T-helper 2 cell treated with Interferon-gamma antibody and Interleukin-4, amounts not matched to agents 100 ng/mL and 5 ng/mL, for 36 hours (primary cell): ENCODE measurements at places on chromosomes 12 and 14. TPM values are rescaled to one million over a fixed set of nuclear protein-coding genes. Genes with fewer than 3 reads are reported as not detected.

TAS2R19 gene
- total RNA-seq: 3.1 and 3.5 TPM in 2 replicates

ANG gene
- total RNA-seq: 0.77 and 0.98 TPM in 2 replicates

LTBP2 gene
- 0.09 and 0.16 TPM in 2 replicates for total RNA-seq

KRT77 gene
- total RNA-seq: not detected in 2 replicates

SLC25A47 gene
- not detected in 2 replicates for total RNA-seq

DPY19L2 gene
- 0.52 and 0.61 TPM in 2 replicates for total RNA-seq

KRT86 gene
- total RNA-seq: 0.48 and 0.50 TPM in 2 replicates

FAM234B gene
- 3.0 and 3.5 TPM in 2 replicates for total RNA-seq

DRAM1 gene
- 2.4 and 3.0 TPM in 2 replicates for total RNA-seq

TCL1B gene
- total RNA-seq: not detected in 2 replicates

PTPN6 gene
- 255 and 267 TPM in 2 replicates for total RNA-seq

MIP gene
- total RNA-seq: not detected in 2 replicates

CCDC88C gene
- 175 and 184 TPM in 2 replicates for total RNA-seq

SERPINA9 gene
- total RNA-seq: not detected in 2 replicates

TMPRSS12 gene
- total RNA-seq: not detected in 2 replicates

SRSF9 gene
- 203 TPM in 2 replicates for total RNA-seq

OR6C3 gene
- total RNA-seq: not detected in 2 replicates

SMCO2 gene
- 0.45 and 0.84 TPM in 2 replicates for total RNA-seq

PRH2 gene
- total RNA-seq: not detected in 2 replicates

CMA1 gene
- not detected in 2 replicates for total RNA-seq

CDKL1 gene
- total RNA-seq: 10.6 and 13.6 TPM in 2 replicates

CTSG gene
- total RNA-seq: 0.18 TPM in 1 of 2 replicates, not detected in the other

ERBB3 gene
- total RNA-seq: 0.84 and 1.3 TPM in 2 replicates

OR4N5 gene
- not detected in 2 replicates for total RNA-seq

PLCZ1 gene
- total RNA-seq: not detected in 2 replicates

CABP1 gene
- total RNA-seq: not detected in 2 replicates

GPR68 gene
- 36.1 and 36.4 TPM in 2 replicates for total RNA-seq

KRT6A gene
- total RNA-seq: not detected in 2 replicates

KRT82 gene
- not detected in 2 replicates for total RNA-seq

RALGAPA1 gene
- total RNA-seq: 38.6 and 39.2 TPM in 2 replicates

HOXC4 gene
- total RNA-seq: not detected in 2 replicates

MCRS1 gene
- total RNA-seq: 90.8 and 91.2 TPM in 2 replicates

DPF3 gene
- 2.5 and 2.7 TPM in 2 replicates for total RNA-seq

UNC79 gene
- 0.02 TPM in 1 of 2 replicates, not detected in the other for total RNA-seq

KLHDC1 gene
- total RNA-seq: 1.1 and 1.5 TPM in 2 replicates

GALNT8 gene
- 2.1 and 2.9 TPM in 2 replicates for total RNA-seq

FSCB gene
- total RNA-seq: not detected in 2 replicates

TDRD9 gene
- total RNA-seq: 0.05 TPM in 1 of 2 replicates, not detected in the other

GLIPR1L1 gene
- total RNA-seq: not detected in 2 replicates
